ENCODE measurements at places on chromosomes 13 and 19. TPM values are rescaled to one million over a fixed set of nuclear protein-coding genes. Genes with fewer than 3 reads are reported as not detected.

The IL4I1 gene
- 8.1 TPM for total RNA-seq

The LGALS7B gene
- total RNA-seq, result not detected

The NCLN gene
- total RNA-seq, result 47.3 TPM

The JSRP1 gene
- total RNA-seq, result 0.92 TPM

The ZNF837 gene
- 1.2 TPM for total RNA-seq

The GRK1 gene
- total RNA-seq, result not detected

The CCDC169 gene
- total RNA-seq, result not detected

The SMAD9 gene
- total RNA-seq, result not detected

The TLE6 gene
- total RNA-seq, result not detected

The TMEM221 gene
- not detected for total RNA-seq

DNA sequence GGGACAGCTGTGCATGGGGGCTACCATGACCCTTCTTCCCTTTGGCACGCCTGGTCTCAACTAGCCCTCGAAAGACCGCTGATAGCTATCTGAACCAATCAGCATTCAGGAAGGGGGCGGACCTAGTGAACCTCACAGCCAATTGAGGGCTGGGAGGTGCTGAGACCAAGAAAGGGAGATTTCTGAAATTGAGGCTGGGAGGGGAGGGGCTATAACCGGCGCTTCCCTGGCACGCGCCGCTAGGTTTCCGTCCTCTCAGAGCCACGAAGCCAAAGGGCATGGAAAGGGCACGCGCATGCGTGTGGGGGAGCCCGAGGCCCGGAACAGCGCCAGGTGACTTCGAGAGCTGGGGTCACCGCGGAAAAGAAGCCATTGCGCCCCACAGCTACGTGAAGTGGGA, 4.2 kb upstream of the PAFAH1B3 start:
- no peak for DNase-seq

GRCh38 chr19:34953092-34953491, 10.9 kb downstream of the ZNF792 start:
- no peak for DNase-seq

GRCh38 chr13:85615031-85615430, 184.2 kb downstream of the SLITRK6 start:
- DNase-seq, result no peak

GRCh38 chr19:42143341-42144234, 11.3 kb upstream of the POU2F2 start:
- DNase-seq, result no peak

DNA sequence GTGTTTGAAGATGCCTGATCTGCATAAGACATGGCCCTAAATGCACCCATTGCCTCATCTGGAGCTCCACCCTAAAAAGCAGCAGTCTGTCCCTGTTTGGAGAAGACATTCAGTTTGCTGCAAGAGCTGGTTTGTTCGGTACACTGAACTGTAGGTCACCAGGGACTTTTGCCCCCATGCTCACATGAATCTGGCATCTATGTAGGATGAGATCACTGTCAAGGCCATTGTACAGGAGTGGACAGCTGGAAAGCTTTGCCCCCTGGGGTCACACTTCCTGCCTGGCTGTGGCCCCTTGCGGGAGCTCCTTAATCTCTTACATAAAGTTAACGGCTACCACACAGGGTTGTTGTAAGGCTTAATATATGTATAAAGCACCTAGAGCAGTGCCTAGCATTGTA, 73.0 kb downstream of the IPO5 start:
- no peak for DNase-seq

GRCh38 chr19:3725640-3726310, 17.6 kb downstream of the TJP3 start:
- DNase-seq, result no peak

GRCh38 chr19:4015705-4016402, 8.3 kb downstream of the PIAS4 start:
- DNase-seq, result no peak

- no peak for DNase-seq
These were observed 30.8 kb upstream of the RFC3 start for GRCh38 chr13:33787051-33787591.

DNA sequence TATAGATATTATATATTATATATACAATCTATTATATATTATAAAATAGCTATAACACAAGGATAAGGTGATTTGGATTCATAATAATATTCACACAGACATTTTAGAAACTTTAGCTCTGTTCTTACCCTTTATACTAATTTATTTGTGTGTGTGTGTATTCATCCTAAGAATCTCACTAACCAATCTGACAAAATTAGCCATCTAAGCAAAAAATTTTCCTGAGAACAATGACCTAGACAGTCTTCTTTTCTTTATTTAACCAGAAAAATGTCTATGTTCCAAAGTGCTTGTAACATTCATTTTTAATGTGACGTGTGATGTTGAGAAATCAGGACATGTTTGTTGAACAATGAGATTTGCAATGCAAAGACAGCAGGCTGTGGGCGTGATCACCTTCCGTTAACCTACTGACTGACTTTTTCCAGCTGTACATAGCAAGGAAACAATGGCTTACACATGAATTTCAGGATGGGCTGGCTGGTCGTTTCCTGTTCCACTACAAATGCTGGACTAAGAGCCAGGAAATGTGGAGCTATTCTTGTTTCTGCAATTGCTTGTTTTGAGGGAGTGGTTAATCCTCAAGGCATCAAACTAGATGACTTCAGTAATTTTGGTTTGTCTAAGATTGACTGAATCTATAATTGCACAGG, 634.6 kb upstream of the ARGLU1 start:
- no peak for DNase-seq

DNA sequence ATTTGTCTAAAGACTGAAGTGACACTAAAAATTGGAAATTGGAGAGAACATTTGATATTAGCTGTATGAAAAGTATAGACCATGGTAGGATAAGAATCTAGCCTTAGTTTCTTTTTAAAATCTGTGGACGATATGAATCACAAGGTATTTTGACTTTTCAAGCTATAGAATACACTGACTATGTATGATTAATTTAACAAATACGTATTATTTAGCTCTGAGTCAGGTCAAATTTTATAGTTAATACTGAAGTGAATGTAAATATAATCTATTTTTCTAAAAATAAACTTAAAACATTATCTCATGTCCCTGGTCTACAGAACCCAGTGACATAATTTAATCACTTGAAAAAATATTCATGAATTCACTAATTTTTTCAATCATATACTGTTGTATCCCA, 795.6 kb upstream of the SLITRK1 start:
- no peak for DNase-seq

DNA sequence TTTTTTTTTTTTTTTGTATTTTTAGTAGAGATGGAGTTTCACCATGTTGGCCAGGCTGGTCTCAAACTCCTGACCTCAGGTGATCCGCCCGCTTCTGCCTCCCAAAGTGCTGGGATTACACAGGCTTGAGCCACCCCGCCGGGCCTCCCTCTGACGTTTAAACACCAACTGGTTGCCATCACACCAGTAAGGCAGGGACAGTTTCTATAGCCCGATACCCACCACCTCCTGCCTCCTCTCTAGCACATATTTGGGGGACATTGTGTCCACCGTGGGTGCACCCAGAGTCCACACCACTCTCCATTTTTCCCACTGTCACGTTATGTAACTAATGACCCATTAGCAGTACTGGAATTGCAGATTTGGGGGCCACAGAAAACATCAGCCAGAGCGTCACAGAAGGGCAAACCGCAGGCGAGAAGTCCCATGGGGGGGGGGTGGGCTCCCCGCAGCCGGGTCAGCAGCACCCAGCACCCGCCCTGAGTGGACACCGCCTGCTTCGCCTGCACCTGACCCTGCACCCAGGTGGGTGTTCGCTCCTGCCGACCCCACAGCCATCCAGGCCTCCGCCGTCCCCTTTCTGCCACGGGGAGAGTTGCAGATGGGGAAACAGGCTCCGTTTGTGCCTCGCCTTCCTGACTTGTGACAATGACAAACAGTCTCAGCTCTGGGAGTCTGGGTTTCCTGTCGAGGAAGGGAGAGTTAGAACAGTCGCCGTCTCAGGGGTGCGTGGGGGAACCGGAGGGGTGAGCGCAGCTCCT, 3.6 kb downstream of the ONECUT3 start:
- DNase-seq, result no peak

DNA sequence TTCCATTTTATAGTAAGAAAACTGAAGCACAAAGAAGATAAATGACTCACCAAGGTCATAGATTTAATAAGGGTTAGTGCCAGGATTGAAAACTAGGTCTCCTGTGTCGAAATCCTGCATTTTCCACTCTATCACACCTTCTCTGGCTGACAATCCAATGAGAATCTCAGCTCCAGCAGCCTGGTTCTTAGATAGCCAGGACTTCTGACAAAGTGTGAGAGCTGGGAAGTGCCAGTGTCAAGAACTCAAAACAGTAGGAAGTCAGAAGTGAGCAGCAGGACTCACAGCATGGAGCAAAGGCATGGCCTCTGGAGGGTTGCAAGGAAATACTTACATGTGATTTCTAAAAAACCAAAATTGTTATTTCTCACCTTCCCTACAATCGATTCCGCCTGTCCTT, 24.3 kb downstream of the KCTD12 start:
- no peak for DNase-seq

DNA sequence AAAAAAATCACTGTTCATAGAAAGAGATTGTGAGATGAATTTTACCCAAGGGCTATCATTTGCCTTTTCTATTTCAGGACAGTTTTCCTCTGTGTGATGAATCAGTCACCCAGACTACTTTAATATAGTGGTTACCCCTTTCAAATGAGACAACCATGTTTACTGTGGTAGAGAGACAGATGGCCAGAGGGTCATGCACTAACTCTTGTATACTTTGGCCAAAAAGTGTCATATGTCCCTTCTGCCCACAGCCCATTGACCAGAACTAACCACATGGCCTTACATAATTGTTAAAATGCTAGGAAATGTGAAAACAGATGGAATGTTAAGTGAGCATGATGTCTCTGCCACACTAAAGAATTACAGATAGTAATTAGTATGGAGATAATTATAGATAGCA, 498.7 kb downstream of the DACH1 start:
- no peak for DNase-seq

- DNase-seq, result no peak
These were observed 15.7 kb upstream of the TSHZ3 start for GRCh38 chr19:31364963-31365362.

DNA sequence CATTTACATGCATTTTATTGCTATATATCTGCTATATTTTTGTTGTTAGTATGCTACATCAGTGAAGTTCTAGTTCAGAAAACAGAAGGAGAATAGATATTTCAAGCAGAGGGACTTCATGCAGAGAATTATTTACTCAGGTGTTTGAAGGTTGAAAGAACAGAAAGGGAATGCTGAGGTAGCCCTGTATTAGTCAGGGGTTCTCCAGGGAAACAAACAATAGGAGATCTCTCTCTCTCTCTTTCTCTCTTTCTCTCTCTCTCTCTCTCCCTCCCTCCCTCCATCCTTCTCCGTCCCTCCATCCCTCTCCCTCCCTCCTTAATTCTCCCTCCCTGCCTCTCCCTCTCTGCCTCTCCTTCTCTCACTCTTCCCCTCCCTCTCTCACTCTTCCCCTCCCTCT, 114.3 kb upstream of the TDRD3 start:
- no peak for DNase-seq

GRCh38 chr13:35994131-35994966, 136.8 kb downstream of the DCLK1 start:
- DNase-seq, result no peak

GRCh38 chr13:28964052-28964451, 143.9 kb downstream of the MTUS2 start:
- DNase-seq, result no peak

DNA sequence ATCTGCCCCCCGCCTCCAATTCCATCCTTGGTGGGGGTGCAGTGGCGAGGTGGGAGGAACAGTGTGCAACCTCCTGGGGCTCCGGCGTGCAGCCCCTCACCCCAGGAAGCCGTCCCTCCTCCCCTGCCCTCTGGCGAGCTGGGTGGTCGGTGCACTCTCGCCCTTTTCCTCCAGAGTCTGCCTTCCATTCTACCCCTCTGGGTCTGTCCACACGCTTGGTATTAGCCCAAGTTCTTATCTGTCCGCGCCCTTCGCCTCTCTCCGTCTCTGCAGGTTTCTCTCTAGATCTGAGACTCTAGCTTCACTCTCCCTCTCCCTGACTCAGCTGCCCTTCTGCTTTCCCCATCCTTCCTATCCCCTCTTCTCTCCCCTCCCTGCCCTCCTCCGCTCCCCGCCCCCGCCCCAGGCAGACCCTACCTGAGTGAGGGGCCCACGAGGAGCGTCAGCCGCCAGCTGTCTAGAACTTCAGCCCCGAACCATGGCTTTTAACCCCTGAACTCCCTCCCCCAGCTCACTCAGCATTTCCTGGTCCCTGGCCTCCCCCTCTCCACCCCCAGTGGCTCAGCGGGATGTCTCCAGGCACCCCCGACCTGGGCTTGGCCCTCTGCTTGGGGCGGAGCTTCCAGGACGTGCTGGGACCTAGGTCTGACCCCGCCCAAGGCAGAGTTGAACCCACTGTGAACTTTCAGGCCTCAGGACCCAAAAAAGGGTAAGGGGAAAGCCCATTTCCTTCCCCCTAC, 499 bp upstream of the KLK13 start:
- no peak for DNase-seq

DNA sequence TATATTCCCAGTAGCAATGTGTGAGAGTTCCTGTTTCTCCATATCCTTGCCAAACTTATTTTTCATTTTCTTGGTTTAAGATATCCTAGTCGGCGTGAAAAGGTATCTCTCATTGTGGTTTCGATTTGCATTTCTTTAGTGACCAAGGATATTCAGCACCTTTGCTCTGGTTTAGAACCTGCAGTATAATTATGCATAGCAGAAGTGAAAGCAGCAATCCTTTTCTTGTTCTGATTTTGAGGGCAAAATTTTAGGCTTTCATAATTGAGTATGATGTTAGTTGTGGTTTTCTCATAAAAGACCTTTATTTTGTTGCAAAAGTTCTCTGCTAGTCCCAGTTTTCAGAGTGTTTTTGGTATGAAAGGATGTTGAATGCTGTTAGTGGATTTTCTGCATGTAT, 491.0 kb downstream of the FGF9 start:
- no peak for DNase-seq

- no peak for DNase-seq
These were observed 830.6 kb upstream of the SLITRK5 start for GRCh38 chr13:86840250-86841191.

- DNase-seq, result no peak
These were observed 35.4 kb upstream of the MAP3K10 start for GRCh38 chr19:40155749-40156265.

DNA sequence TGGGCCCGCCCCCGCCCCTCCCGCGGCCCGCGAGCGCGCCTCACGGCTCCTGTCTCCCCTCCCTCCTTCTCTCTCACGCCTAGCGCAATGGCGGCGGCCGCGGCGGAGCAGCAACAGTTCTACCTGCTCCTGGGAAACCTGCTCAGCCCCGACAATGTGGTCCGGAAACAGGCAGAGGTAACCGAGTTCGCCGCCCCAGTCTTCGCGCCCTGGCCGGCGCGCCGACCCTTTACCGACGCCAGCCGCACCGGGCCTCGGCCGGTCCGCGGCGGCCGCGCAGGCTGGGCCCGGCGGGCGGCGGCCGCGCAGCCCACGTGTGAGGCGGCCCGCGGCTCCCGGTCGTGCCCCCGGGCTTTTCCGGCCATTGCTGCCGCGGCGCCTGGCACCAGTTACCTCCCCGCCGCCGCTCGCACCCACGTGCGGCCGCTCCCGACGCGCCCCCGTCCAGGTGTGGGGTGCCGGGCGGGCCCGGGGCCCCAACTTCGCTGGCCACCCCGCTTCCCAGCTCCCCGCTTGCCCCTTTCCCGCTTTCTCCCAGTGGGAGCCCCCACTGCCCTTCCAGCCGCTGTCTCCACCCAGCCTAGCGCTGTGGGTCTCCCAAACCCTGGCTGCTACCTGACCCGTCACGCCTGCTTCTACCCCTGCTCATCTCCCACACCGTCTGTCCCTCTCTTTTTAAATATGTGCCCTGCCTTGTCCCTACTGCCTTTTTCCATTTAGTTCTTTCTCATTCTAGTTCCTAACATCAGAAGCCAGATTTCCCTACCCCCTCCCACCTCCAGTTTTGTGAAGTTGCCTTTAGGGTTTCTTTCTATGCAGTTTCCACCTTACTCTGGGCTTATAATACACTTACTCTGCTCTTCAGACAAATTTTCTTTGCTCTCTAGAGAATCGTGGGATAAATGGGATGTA, 23.4 kb downstream of the IPO5 start:
- DNase-seq, result no peak

Measured in CD8-positive, alpha-beta T cell (primary cell).